ENCODE measurements at places on chromosomes 2 and 18. TPM values are rescaled to one million over a fixed set of nuclear protein-coding genes. Genes with fewer than 3 reads are reported as not detected.

DNA sequence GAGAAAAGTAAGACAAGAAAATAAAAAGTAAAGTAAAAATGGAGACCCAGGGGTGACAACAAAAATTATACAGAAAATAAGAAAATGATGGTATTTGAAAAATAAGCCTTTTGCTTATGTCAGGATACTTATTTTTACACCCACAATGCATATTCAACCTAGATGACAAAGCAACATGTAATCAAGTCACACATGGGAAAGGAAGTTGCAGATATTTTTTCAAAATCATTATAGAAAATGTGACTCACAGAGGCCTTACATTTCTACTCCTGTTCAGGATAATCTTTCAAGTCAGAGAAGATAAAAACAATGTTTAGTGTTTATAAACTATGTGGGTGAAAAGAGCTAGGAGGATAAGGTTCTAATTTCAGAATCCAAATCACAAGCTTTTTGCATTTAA is 275.3 kb upstream of the UBE2E3 start:
- no peak for DNase-seq

ZEB2 gene
- total RNA-seq = 53.2 TPM

PROKR1 gene
- not detected for total RNA-seq

DNA sequence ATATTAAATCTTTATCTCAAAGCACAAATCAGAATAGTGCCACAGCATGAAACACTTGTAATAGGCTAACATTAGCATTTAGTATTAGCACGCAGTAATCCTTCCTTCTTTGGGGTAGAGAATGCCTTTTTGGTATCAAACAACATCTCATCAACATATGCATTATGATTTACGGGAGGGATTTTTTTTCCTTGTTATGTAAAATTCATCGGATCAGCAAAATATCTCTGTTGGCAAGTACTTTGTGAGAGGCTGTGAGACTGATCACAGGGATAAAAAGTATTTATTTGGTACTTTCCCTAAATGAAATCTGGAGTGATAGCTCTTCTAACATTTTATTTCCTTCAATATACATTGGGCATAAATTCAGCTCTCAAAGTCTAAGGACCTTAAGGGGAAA is 68.4 kb upstream of the TMEM178A start:
- no peak for DNase-seq

- DNase-seq = no peak
Observed at GRCh38 chr2:217154923-217155322, 295.1 kb upstream of the TNP1 start.

Measured in activated T-helper 2 cell treated with anti-CD3 and anti-CD28 coated beads, Interferon-gamma antibody, Interleukin-2, Interleukin-4, amounts not matched to agents 10 μg/mL and 5 μg/mL and 100 μg/mL, durations not matched to agents 14 hours and 24 hours and 36 hours (primary cell).